EL (cell line): ENCODE measurements at places on chromosomes 6 and 20.
A peak's percentile ranks its signal among the peaks of the same experiment; 100 is the strongest.

- no peak for DNase-seq
Measured at GRCh38 chr20:31869673-31869941, 720 bp downstream of the DUSP15 start.

DNA sequence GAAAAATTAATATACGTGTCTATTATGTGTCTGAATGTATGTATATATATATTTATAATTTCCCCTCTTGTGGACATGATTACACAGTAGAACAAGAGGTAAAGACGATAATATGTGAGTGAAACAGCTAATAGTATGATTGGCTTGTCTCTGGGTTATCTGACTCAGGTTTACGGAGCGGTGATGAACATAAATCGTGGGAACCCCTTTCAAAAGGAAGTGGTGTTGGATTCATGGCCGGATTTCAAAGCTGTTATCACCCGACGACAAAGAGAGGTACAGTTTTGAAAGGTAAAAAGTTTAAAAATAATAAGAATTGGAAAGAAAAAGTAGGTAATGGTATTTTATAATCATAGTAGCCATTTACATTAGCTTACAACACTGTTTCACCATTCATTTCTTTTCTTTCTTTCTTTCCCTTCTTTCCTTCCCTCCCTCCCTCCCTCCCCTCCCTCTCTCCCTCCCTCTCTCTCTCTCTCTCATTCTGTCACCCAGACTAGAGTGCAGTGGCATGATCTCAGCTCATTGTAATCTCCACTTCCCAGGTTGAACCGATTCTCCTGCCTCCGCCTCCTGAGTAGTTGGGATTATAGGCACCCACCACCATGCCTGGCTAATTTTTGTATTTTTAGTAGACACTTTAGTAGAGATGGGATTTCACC lies 15.9 kb downstream of the GLYATL3 start:
- no peak for DNase-seq

DNA sequence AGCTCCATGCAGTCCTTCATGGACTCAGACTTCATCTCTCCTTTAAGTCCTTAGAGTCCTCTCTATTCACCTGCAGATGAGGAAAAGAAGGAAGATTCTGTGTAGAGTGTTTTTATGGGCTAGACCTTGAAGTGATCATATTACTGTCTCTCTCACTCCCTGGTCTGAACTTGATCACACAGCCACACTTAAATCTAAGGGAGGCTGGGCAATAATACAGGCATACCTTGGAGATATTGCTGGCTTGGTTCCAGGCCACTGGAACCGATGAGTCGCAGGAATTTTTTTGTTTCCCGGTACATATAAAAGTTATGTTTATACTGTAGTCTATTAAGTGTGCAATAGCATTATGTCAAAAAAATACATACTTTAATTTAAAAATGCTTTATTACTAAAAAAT lies 59.2 kb upstream of the FOXO3 start:
- DNase-seq = peak; percentile 59

- DNase-seq = peak; percentile 58
Measured at GRCh38 chr20:39660226-39660625, 698.1 kb downstream of the DHX35 start.

DNA sequence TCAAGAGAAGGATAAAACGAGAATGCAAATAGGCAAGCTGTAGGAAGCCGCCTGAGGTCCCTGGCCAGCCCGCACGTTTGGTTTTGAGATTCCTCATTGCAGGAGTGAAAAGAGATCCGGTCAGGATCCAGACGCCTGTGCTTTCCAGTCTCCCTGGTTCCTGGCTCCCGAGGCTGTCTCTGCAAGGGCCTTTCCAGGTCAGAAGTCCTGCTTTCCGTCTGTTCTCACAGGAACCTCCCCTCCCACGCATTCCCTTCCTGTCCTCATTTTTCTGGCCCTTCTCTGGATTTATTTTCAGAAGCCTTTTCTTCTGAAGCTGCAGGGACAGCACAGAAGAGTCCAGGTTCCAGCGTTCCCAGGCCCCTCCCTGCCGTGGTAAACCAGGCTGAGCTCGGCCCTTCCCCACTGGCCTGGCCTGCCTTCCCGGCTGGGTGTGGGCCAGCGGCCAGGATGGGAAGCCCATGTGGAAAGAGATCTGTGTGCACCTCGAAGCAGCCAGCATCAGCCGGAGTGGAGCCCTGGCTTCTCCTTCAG lies 54.0 kb downstream of the TMEM242 start:
- peak; percentile 16 for DNase-seq

DNA sequence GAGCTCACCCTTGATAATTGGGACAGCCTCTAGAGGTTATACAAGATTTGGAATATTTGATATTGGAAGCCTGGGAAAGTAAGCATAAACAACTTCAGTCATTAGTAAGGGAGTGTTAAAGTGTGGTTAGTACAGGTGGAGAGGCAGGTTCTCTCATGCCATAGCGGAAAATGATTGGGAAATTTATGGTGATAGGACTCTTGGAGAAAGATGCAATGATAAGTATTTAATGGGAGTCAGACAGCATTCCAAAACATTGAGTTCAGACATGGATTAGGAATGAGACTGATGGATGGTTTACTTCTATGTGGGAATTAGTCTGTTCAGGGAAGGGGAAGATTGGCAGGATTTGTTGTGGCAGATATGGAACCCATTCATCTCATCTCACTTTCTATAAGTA lies 152.7 kb downstream of the MCHR2 start:
- DNase-seq = no peak

- peak; percentile 78 for DNase-seq
Measured at GRCh38 chr6:163427498-163428254, 13.2 kb downstream of the QKI start.

GRCh38 chr6:170253226-170253909 lies 37.5 kb downstream of the DLL1 start:
- no peak for DNase-seq

GRCh38 chr6:15062516-15063252 lies 183.2 kb upstream of the JARID2 start:
- peak; percentile 86 for DNase-seq

- no peak for DNase-seq
Measured at GRCh38 chr6:22204153-22204552, 92.7 kb downstream of the PRL start.

DNA sequence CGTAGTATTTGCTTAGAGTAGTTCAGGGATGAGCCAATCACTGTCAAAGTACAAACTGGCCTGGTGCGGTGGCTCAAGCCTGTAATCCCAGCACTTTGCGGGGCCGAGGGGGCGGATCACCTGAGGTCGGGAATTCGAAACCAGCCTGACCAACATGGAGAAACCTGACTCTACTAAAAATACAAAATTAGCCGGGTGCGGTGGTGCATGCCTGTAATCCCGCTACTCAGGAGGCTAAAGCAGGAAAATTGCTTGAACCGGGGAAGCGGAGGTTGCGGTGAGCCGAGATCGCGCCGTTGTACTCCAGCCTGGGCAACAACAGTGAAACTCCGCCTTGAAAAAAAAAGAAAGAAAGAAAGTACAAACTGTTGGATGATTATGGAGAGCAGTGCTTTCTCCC lies 27.5 kb upstream of the JARID2 start:
- DNase-seq = no peak

GRCh38 chr6:80540700-80541099 lies 434.2 kb downstream of the BCKDHB start:
- DNase-seq = no peak

- peak; percentile 97 for DNase-seq
Measured at GRCh38 chr6:142692942-142693341, 252.0 kb downstream of the HIVEP2 start.

- DNase-seq = peak; percentile 1
Measured at GRCh38 chr6:69729870-69730449, 66.8 kb downstream of the LMBRD1 start.

- DNase-seq = no peak
Measured at GRCh38 chr6:146154197-146154596, 125.3 kb downstream of the GRM1 start.

GRCh38 chr6:22029171-22029570 lies 267.7 kb downstream of the PRL start:
- DNase-seq = no peak

- peak; percentile 79 for DNase-seq
Measured at GRCh38 chr6:26311012-26311384, 54.0 kb upstream of the BTN3A2 start.

- no peak for DNase-seq
Measured at GRCh38 chr6:16060039-16060438, 68.8 kb upstream of the MYLIP start.

GRCh38 chr20:63073738-63074065 lies 66.9 kb upstream of the BHLHE23 start:
- no peak for DNase-seq

DNA sequence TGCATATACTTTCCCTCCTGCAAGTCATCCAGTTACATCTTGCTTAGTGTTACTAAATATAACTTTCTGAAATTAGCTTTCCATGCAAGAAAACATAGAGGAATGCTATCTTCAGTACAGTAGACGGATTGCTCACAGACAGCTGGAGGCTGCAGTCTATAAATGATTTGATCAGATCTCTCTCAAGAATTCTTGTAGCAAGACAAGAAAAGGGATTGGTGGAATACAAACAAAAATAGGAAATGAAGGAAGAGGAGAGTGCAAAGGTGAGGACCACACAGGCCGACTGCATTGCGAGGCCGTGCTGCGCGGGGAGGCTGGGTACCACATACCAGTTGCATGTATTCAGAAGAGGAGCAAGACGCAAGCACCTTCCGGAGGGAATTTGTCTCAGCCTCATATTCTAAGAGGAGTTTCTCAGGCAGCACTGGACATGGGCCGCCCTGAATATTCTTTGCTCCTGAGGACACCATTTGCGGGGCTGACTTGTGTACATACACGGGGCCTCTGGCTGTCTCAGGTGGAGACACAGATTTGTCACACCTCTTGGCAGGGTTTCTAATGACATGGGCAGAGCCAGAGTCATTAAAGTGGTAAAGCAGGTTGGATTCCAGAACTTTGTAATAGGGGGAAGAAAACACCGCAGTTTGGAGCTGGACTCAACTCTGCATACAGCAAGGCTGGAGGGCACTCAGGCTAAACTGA lies 22.7 kb upstream of the KIF25 start:
- no peak for DNase-seq

- DNase-seq = no peak
Measured at GRCh38 chr6:119960456-119960855, 610.9 kb upstream of the MAN1A1 start.

DNA sequence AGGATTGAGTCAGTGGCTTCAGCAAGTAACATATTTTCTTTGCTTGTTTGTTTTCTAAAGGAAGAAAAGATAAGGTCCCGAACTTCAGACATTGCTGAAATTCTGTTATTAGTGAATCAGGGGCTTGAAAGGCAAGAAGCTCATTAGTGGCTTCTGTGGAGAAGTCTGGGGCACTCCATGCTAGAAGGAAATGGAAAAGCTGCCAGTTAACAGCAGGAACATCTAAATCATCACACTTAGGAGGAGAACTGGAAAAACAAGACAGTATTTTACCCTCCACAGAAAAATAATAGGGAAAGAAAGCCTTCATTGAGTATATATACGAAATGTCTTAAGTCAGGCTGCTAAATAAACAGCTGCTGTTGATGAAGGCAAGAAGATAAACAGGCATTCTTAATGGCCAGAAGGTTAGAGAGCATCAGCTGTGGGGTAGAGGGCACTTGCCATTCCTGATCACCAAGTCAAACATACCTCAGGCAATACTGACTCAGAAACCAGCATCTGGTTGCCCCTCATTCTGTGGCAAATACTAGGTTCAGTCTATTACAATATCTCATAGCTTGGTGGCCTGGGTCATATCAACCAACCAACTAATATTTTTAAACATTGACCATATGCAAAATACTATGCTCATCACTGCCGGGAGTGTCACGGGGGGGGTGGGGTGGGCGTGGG lies 143.2 kb upstream of the TENT5A start:
- peak; percentile 93 for DNase-seq

- no peak for DNase-seq
Measured at GRCh38 chr6:158766621-158767455, 52.3 kb downstream of the EZR start.

DNA sequence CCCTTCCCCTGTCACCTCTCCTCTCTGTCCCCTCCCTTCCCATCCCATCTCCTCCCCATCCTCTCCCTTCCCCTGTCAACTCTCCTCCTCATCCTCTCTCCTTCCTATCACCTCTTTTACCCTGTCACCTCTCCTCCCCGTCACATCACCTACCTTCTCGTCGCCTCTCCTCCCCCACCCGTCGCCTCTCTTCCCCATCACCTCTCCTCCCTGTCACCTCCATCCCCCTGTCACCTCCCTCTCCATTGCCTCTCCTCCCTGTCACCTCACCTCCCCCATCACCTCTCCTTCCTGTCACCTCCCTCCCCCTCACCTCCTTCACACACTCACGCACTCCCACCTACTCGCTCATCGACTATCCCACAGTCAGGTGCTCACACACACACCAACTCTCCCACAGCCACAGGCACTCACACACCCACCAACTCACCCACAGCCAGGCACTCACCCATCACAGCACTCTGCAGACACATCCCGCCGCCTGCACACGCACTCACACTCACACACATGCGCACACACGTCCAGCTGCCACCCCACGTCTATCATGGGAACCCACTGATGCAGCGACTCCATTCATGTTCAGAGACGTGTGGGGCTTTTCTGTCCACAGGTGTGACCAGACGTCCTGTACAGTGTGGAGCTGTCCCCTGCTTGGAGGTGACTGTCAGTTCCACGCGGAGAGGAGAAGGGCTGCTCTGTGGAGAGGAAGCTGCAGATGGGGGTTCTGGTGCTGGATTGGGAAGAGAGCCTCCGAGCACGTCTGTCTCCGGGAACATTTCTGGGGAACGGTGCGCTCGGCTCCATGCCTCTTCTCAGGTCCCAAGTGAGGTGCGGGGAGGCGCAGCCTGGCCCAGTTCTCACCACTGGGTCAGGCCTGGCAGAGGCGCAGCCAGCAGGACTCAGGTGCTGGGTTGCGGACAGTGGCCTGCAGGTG lies 184.3 kb downstream of the TTLL2 start:
- DNase-seq = no peak

DNA sequence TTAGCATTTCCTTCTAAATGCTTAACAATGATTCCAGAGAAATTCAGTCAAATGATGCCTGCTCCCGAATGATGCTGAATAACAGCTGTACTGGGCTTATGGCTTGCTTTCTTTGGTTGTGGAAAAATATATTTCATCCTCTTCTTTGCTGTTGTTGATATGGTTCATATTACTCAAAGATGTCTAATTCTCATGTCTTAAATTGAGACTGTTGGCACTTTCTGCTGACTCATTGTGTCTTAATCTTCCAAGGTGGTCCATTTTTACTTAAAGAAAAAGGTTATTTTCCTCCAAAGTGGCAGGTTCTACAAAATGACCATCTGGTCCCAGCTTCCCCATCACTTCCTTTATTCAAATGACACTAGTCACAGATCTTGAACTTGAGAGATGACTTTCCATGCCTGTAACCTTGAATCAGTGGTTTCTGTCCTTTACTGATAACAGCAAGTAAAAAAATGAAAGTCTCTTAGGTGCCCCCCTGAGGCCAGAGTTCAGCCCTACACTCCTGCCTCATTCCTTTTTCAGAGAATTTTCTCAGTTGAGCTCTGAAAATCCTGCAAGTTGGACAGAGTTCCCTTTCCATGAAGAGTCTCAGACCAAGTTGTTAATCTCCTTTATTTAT lies 6.9 kb downstream of the SNAP25 start:
- DNase-seq = no peak

GRCh38 chr20:59069026-59069425 lies 26.4 kb upstream of the PRELID3B start:
- no peak for DNase-seq
